Thoracic aorta (tissue), 2 donors: ENCODE measurements at places on chromosomes 1 and 21.

- no peaks in the 10 kb centered on the region for H3K27me3 ChIP-seq
- no peaks in the 10 kb centered on the region for H3K36me3 ChIP-seq
- H3K4me1 ChIP-seq, result peaks cover 23% of the 10 kb centered on the region
- H3K4me3 ChIP-seq, result peak overlapping the region; percentile 32
These were observed 5.7 kb downstream of the LGR6 start for GRCh38 chr1:202199040-202199889.

DNA sequence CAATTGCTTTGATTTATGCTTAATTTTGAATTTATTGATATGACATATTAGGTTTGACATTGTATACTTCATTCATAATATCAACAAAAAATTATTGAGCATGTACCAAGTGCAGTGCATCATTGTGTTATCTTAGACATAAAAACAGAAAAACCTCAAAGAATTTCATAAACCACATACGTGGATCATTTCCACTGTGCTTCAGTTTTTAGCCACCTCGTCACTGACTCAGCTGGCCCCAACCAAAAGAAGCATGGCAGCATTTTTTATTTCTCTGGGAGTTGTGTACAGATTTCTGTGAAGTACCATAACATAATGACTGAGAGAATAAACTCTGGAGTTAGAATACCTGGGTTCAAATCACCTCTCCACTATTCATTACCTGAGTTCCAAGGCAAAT lies 95.6 kb upstream of the C1orf87 start:
- DNase-seq, result no peak
- no peak overlapping the region for H3K27ac ChIP-seq
- H3K27me3 ChIP-seq, result no peaks in the 10 kb centered on the region
- no peaks in the 10 kb centered on the region for H3K36me3 ChIP-seq
- no peak overlapping the region for H3K4me3 ChIP-seq
- H3K4me1 ChIP-seq, result peaks cover 7% of the 10 kb centered on the region

GRCh38 chr1:61131716-61132115 lies 49.4 kb downstream of the NFIA start:
- no peak for DNase-seq
- peaks cover 4% of the 10 kb centered on the region for H3K36me3 ChIP-seq
- peaks cover 12% of the 10 kb centered on the region for H3K4me1 ChIP-seq
- peak overlapping the region; percentile 86 for H3K27ac ChIP-seq

DNA sequence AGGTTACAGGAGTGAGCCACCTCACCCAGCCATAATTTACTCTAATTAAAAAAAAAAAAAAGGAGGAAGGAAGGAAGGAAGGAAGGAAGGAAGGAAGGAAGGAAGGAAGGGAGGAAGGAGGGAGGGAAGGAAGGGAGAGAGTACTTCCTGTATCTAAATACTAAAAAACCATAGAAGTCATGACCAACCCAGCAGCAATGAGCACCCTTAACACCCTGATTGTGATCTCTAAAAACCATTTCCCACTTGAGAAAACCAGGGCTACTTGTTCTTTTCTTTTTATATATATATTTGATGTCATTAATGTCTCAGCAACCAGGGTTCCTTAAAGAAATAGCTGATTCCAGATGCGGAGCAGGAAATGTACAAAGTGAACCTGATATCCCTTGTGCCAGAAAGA lies 31.2 kb downstream of the ARID4B start:
- H3K4me1 ChIP-seq, result peaks cover 14% of the 10 kb centered on the region
- no peak overlapping the region for H3K4me3 ChIP-seq
- H3K36me3 ChIP-seq, result no peaks in the 10 kb centered on the region
- no peaks in the 10 kb centered on the region for H3K27me3 ChIP-seq

GRCh38 chr1:214902636-214903320 lies 179.8 kb upstream of the KCNK2 start:
- H3K36me3 ChIP-seq, result no peaks in the 10 kb centered on the region
- no peak overlapping the region for H3K27ac ChIP-seq
- no peak overlapping the region for H3K4me3 ChIP-seq

DNA sequence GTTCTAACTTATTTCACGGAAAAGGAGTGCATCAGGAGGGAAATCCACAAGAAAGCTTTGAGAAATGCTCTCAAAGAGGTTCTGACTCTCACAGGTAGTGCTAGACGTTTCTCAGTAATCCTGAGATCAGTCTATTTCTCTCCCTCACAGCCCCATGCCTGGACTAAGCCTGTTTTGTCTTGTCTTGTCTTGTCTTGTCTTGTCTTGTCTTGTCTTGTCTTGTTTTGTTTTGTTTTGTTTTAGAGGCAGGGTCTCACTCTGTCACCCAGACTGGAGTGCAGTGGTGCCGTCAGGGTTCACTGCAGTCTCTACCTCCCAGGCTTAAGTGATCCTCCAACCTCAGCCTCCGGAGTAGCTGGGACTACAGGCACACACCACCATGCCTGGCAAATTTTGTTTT lies 133.3 kb upstream of the SGIP1 start:
- H3K36me3 ChIP-seq, result no peaks in the 10 kb centered on the region
- H3K4me1 ChIP-seq, result peaks cover 5% of the 10 kb centered on the region
- no peak overlapping the region for H3K27ac ChIP-seq
- no peaks in the 10 kb centered on the region for H3K27me3 ChIP-seq
- no peak overlapping the region for H3K4me3 ChIP-seq
- DNase-seq, result no peak

DNA sequence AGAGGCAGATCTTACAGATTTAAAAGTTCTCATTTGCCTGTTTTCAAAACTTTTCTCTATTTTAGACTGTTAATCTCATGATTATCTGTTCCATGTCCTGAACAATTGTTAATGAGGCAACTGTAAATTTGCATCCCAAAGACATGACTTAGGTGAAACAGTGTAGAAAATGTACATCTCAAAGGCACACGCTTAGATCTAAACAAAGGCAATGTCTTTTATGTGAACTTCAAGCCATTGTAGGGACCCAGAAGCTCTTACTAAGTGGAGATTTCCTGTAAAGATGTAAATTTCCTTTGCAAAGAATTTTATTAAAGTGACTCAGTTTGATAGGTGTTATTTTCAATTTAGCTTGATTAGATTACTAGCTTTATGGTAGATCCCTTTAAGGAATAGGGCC lies 125.2 kb upstream of the F3 start:
- H3K27ac ChIP-seq, result no peak overlapping the region
- H3K4me3 ChIP-seq, result no peak overlapping the region
- DNase-seq, result no peak
